ENCODE measurements at places on chromosomes 3 and 15. TPM values are rescaled to one million over a fixed set of nuclear protein-coding genes. Genes with fewer than 3 reads are reported as not detected.

GRCh38 chr15:40258544-40258943 is 19.7 kb downstream of the PAK6 start:
- DNase-seq: no peak

GRCh38 chr15:89972085-89972484 is 29.0 kb upstream of the ZNF710 start:
- no peak for DNase-seq

GRCh38 chr3:192889679-192890078 is 28.0 kb downstream of the MB21D2 start:
- DNase-seq: no peak

- DNase-seq: no peak
These were observed 86.9 kb downstream of the ZNF609 start for GRCh38 chr15:64547275-64547674.

GRCh38 chr3:174438501-174439145 is 420.5 kb upstream of the NAALADL2 start:
- DNase-seq: no peak

DNA sequence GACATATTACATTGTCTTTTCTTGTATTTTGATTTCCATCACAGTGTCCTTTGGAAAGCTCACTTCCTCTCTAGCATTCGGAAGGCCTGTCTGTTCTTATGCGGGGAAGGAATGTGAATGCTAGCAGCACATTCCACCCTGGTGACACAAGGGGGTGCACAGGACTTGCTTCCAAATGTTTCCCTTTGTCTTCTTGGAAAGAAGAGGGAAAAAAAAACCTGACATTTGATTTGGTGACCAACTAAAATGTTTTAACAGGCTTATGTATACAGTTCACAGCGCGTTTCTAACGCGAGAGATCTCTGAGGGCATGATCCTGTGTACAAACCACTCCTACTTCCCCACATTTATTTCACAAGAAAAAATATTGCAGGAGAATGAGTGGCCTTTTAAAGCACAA is 107.6 kb upstream of the FXR1 start:
- no peak for DNase-seq

DNA sequence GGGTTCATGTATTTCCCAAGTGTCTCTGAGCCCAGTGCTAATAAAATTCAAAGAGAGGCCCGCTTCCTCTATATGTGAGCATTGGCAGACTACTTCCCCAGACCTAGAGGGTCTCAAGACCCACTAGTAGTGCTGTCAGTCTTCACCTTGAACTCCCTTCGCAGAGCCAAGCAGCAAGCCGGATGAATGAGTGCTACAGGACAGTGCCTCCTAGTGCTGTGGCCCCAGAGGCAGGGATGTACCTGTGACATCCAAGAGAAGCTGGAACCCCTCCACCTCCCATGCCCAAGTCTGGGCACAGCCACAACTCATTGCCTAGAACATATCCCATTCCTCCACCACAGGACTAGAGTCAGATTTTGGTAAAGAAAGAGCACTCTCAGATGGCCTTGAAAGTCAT is 37.2 kb upstream of the MASP1 start:
- DNase-seq: no peak

DNA sequence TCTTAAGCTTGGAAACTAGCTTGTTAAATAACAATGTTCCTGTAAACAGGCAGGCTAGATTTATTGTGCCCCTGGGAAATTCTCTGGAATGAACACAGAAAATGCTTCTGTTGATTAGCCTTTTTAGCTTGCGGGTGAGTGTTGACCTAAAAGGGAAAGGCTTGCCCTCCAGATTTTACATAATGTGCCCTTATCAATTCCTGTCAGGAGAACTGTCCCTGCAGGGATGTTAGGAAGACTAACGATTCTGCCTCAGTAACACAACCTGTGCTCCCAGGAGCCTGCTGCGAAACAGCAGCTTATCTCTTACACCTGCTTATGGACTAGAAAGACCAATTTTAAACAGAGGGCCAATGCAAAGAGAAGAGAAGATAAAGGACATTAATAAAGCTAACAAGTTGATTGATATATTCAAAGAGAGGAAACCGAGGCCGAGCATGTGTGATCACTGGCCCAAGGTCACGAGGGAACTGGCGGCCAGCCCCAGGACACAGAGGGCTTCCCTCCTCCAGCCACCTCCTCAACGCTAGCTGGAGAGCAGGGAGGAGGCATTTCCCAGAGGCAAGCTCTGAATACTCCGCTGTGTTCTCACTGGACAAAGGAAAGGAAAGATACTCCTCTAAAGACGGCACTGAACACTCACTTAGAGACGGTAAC is 48.4 kb upstream of the TJP1 start:
- no peak for DNase-seq

The TMF1 gene
- polyA plus RNA-seq: 13.6 TPM

All from thymus (tissue), 14 donors.